ENCODE measurements at places on chromosomes 6 and 20.

- no peak for DNase-seq
These were observed 411.4 kb downstream of the ESR1 start for GRCh38 chr6:152218887-152219286.

GRCh38 chr6:38638941-38639497 lies 710 bp downstream of the BTBD9 start:
- DNase-seq: peak; percentile 48

DNA sequence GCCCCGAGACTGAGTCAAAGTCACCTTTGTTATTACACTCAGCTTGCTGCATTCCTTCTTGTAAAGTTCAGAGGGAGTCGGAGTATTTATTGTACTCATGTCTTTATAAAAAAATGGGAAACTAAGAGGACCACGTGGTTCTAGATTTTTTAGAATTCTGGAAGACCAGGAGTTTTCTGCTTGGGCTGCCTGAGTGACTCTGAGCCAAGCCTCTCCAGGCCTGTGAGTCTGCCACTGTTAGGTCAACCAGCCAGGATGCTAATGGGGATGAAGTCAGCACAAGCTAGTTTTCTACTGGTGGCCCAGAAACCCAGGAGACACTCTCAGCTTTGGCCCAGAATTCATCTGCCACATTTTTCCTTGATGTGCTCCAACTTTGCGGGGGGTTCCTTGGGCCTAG lies 453.5 kb upstream of the SULF2 start:
- no peak for DNase-seq

- DNase-seq: no peak
These were observed 136.9 kb downstream of the PREX1 start for GRCh38 chr20:48690888-48691287.

DNA sequence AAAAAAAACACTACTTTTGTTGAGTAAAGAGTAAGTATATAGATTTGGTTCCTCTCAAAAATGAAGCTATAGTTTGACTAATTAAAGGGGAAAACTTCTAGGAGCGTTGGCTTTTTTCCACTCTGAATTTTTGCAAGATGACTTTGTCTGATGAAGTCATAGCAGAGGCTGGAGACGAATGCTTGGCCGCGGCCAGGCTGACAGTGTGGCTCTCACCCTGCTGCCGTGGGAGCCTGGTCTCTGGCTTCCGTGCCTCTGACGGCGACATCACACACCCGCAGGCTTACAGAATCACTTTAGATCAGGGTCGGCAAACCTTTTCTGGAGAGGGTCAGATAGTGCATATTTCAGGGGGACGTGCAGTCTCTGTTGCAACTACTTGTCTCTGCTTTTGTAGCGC lies 145.0 kb downstream of the PHACTR3 start:
- peak; percentile 91 for DNase-seq

DNA sequence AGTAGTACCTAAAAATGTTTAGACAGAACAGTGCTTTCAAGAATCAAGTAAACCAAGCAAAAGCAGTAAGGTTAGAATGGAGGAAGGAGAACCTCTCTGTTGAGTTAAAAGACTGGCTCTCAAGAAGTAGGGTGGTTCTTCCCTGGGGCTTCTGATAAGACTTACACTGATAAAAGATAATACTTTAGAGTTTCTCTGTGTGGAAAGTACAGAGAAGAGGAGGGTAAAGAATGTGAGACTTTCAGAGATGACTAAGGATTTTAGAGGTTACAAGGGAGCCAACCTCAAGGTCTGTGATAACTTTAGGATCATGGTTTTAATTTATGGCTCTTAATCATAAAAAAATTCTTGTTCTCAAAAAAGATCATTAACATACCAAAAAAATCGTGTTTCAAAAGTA lies 30.9 kb upstream of the ALDH8A1 start:
- no peak for DNase-seq

DNA sequence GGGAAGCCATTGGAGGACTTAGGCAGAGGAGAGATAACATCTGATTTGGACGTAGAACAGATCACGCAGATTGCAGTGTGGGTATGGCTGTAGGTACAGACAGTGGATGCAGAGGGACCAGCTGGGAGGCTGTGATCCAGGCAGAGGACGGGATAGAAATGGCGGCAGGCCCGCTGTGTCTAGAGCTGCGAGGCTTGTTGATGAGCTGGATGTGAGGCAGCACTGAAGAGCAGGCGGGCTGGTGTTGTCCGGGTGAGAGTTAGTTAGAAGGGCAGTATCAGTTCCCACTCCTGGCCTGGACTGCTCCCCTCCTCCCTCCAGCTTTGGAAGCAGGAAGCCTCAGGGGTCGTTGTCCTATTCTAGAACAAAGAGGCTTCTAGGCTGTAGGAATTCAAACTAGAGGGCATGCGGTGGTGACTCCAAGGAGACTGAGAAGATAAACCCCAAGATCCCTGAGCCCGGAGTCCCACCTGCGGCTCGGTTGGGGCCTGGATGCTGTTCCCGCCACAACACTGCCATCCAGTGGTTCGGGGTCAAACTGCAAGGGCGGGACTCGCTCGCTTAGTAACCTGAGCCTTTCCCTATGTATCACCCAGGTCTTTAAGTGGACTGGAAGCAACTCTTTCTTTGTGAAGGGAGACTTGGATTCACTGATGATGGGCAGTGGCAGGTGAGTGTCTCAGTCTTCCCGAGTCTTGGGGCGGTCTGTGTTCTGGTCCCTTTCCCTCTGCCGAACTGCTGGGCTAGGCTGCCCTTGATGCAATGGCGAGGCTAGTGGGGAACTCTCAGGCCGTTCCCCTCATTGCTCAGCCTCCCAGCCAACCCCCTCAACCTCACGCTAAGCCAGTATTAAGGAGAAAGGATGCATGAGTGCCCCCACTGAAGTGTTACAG lies 11.2 kb downstream of the TLDC2 start:
- DNase-seq: peak; percentile 62

GRCh38 chr6:12635813-12636212 lies 80.8 kb upstream of the PHACTR1 start:
- peak; percentile 39 for DNase-seq

- no peak for DNase-seq
These were observed 173.1 kb downstream of the CLVS2 start for GRCh38 chr6:123168892-123169773.

DNA sequence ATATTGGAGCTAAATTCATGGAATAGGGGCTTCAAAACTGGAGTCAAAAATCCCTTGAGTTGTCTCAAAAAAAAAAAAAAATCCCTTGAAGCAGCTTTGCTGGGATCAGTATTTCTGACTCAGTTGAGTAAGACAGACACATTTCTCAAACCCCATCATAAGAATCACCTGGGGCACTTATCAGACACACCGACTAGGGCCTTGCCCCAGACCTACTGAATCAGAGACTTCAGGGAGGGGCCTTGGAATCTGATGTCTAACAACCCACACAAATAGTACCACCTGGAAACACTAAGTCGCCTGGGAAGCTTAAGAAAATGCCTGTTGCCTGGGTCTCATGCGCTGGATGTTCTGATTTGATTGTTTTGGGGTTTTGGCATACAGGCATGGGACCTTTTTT lies 44.9 kb upstream of the RNF144B start:
- no peak for DNase-seq

GRCh38 chr6:72037006-72037405 lies 150.7 kb downstream of the RIMS1 start:
- no peak for DNase-seq

- DNase-seq: peak; percentile 64
These were observed 148.1 kb downstream of the SCML4 start for GRCh38 chr6:107676042-107676441.

DNA sequence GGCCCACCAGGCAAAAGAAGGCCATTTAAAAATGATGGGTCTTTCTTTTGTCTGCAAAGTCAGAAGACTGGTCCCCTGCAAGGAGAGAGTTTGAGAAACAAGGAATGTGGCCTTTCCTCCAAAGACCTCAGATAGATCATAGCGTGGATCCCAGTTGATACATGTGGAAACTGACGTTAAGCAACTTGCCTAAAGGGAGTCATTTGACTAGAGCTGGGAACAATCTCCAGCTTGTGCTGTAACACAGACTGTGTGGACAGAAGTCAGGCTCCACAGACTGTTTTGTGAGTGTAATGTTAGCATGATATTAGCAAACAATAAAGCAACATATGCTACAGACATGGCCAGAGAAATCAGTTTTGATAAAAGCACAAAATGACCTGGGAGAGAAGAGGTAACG lies 140.4 kb upstream of the CITED2 start:
- no peak for DNase-seq

DNA sequence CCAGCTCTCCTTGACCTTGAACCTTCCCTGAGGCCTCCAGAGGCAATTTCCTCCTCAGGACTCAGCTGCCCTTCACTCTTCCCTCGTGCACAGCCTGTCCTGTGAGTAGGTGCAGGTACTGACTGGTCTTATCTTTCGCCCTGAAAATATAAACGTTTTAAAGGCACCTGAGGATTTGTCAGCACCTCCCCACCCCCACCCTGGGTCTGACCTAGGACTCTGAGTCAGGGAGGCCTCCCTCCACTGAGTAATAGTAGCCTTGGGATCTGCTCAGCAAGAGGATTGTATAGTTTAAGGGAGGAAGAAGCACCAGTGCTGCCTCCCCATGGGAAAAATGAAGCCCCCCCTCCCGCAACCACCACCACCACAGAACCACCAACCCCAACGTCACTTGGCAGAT lies 54.6 kb downstream of the PPARD start:
- DNase-seq: peak; percentile 10

- peak; percentile 3 for DNase-seq
These were observed 167.5 kb downstream of the GPX5 start for GRCh38 chr6:28693033-28693750.

- DNase-seq: no peak
These were observed 38.5 kb downstream of the EPB41L2 start for GRCh38 chr6:131024565-131024964.

GRCh38 chr6:149075616-149076354 lies 241.7 kb upstream of the TAB2 start:
- peak; percentile 24 for DNase-seq

- peak; percentile 29 for DNase-seq
These were observed 145.5 kb upstream of the ZNF217 start for GRCh38 chr20:53738945-53739798.

DNA sequence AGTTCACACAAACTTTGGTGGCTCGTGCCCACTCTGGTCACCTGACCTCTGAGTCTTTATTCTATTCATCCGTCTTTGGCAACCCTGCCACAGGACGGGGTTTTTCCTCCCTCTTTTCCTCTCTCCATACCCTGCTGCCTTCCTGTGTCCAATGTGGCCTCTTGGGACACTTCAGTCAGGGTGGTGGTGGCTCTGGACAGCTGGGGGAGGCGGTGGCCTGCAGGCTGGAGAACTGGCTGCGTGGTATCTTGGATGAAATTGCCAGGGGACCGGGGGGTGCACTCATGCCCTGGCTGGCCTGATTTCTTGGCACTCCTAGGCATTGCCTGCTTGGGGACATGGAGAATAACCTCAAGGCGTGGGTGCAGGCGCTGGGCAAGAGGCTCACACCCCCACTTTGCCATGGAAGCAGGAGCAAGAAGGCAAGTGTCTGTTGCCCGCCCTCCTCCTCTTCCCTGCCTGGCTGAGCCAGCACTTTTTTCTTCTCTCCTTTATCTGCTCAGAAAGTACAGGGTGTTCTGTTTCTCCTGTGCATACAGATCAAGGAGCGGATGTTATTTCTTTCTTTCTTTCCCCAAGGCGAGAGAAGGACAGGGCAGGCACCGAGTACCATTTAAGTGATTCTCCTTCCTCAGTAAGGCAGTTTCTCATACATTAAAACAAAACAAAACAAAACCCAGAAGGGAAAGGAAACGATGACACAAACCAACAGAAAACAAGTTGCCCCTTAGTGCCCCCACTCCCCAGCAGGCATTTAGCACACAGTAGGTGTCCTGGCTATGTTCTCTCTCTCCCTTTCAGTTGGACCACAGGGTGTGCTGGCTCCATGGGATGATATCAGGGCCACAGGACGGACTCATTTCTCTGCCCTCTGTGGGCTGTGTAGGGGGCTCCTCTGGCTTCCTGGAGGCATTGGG lies 155.5 kb upstream of the RNF24 start:
- no peak for DNase-seq

GRCh38 chr6:54515013-54515412 lies 206.8 kb downstream of the TINAG start:
- DNase-seq: no peak

DNA sequence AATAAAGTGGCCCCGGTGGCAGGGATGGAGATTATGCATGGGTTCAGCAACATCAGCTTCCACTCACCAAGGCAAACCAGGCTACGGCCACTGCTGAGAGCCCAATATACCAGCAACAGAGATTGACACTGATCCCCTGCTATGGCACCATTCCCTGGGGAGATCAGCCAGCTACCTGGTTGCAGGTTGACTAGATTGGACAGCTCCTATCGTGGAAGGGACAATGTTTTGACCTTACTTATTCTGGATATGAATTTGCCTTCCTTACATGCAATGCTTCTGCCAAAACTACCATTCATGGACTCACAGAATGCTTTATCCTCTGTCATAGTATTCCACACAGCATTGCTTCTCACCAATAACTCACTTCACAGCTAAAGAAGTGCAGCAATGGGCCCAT lies 174.8 kb upstream of the TNFAIP3 start:
- no peak for DNase-seq

GRCh38 chr6:137657351-137657911 lies 163.2 kb upstream of the OLIG3 start:
- DNase-seq: no peak

Measured in AG10803 (cell line).